ENCODE measurements at places on chromosomes 1 and 21. TPM values are rescaled to one million over a fixed set of nuclear protein-coding genes. Genes with fewer than 3 reads are reported as not detected.

The YARS1 gene
- 115 TPM for total RNA-seq

The KRTAP19-3 gene
- total RNA-seq: not detected

The TSTD1 gene
- 16.5 TPM for total RNA-seq

The CRNN gene
- total RNA-seq: not detected

The KRTAP23-1 gene
- total RNA-seq: not detected

The CFHR4 gene
- total RNA-seq: not detected

The KIF2C gene
- total RNA-seq: 98.7 TPM

The DPT gene
- not detected for total RNA-seq

The TMEM240 gene
- total RNA-seq: 0.87 TPM

The MYOC gene
- not detected for total RNA-seq

The PAPPA2 gene
- not detected for total RNA-seq

The LMO4 gene
- total RNA-seq: 41.5 TPM

The C1orf87 gene
- total RNA-seq: not detected

The ZBTB8B gene
- total RNA-seq: 0.22 TPM

The FAM163A gene
- total RNA-seq: not detected

The TEKT2 gene
- not detected for total RNA-seq

DNA sequence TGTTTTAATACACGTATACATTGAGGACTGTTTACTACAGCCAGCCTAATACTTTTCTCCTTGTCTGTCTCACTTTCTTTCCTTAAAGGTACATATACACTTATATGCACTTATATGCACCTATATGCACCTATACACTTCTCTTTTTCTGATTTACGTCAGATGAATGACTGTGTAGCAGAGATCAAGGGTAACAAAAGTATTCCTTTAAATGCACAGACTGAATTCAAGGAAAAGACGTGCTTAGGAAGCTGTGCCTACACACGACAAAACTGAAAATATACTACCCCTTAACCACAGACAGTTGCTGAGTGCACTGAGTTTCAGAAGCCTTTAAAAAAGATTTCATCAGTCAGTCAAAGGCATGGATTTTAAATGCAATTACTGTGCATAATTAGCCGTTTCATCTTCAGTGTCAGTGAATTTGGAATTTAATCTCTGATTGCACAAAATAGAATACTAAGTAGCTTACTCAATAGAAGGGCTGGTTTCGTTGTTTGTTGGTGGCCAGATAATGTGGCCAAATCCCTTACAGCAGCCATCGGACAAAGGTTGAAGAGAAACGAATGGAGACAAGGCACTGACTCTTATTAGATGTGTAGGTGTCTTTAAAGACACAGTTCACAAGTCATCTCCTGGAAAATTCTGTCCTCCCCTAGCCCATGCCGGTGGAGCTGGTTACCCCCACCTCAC, 38.3 kb upstream of the TARBP1 start:
- DNase-seq: no peak

- DNase-seq: peak; percentile 58
Measured at GRCh38 chr1:9181176-9181906, 52.4 kb upstream of the GPR157 start.

DNA sequence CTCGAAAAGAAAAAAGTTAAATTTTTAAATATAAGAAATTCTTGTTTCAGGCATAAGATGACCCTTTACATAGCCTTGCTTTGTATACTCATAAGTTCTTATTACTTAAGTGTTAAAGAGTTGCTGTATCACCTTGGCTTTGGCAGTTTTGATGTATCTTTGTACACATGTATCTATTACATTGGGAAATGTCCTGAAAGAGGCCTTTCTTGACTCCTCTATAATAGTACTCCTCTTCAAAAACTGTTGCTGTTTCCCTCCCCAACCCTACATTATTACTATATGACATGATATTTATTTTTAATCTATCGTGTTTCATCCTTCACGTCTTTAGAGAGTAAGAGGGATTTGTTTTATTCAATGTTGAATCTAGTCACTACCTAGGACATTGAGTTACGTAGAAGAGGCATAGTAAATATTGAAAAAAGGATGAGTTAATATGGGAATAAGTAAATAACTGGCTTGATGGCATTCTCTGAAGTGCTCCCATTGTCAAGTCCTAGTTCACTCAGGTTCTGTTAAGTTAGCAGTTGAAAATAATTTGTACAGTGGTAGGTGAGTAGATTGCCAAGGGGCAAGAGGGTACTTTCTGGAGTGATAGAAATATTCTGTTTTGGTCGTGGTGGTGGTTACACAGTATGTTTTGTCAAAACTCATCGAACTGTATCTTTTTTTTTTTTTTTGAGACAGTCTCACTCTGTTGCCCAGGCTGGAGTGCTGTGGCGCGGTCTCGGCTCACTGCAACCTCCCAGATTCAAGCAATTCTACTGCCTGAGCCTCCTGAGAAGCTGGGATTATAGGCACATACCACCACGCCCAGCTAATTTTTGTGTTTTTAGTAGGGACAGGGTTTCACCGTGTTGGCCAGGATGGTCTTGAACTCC, 8.2 kb downstream of the THRAP3 start:
- DNase-seq: no peak

DNA sequence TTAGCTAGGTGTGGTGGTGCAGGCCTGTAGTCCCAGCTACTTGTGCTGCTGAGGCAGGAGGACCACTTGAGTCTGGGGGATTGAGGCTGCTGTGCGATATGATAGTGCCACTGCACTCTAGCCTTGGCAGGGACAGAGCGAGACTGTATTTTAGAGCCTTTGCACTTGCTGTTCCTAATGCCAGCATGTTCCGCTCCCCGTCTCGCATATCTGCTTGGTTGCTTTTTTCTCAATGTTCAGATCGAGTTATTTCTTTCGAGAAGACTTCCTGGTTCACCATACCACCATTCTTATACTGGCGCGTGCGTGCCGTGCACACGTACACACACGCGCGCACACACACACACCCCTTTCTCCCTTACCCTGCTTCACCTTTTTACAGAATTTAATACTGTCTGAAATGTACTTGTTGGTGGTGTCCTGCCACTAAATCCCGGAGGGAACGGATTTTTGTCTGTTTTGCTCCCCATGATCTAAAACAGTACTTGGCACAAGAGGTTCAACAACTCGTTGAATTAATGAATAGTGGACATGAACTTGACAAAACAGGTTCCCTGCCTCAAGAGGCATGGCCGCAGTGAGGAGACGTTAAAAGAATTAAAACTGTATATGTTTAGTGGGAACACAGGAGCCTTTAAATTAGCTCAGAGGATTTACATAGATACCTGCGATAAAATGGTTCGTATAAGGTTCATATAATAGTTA, 1.1 kb upstream of the RPRD2 start:
- no peak for DNase-seq

GRCh38 chr1:47507881-47508701, 70.2 kb downstream of the FOXD2 start:
- DNase-seq: peak; percentile 22

GRCh38 chr1:162716123-162716522, 74.4 kb upstream of the HSD17B7 start:
- no peak for DNase-seq

- no peak for DNase-seq
Measured at GRCh38 chr1:240824238-240824637, 212.3 kb upstream of the GREM2 start.

- DNase-seq: no peak
Measured at GRCh38 chr1:198346178-198346577, 189.4 kb downstream of the NEK7 start.

- DNase-seq: peak; percentile 86
Measured at GRCh38 chr1:6052543-6053205, 7.0 kb downstream of the KCNAB2 start.

GRCh38 chr21:29209696-29210095, 79.3 kb downstream of the MAP3K7CL start:
- DNase-seq: no peak

- DNase-seq: peak; percentile 17
Measured at GRCh38 chr1:205287767-205288559, 33.6 kb downstream of the NUAK2 start.

GRCh38 chr1:31617218-31617915, at the start of gene HCRTR1:
Gene HCRTR1, plus strand, starts transcription at chr1:31617689. Its CDS starts 1,504 bp downstream, at chr1:31619193.
- no peak for DNase-seq

DNA sequence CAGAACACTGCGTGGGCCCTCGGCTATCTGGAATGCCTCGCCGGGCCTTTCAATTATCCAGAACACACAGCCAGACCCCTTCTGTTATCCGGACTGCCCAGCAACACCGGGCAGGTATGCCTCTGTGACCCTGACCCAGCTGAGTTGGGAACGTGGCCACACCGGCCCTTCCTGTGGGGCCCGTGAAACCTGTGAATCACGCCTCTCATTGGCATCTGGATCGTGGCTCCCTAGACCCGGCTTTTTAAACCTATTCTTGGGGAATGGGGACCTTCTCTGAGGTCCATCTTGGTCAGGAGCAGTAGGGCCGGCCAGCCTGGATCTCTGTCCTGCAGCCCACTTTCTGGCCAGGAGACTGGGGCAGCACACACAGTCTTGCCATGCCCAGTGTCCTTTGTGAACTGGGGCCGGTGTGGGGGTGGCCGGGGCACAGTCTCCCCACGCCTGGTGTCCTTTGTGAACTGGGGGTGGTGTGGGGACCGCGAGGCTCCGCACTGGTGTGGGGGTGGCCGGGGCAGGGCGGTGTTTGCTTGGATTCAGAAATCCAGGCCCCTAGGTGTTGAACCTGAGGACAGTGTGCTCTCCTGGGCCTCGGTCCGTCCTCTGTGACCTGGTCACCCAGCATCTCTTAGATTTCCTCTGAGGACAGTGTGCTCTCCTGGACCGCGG, 11.1 kb downstream of the COL18A1 start:
- no peak for DNase-seq

DNA sequence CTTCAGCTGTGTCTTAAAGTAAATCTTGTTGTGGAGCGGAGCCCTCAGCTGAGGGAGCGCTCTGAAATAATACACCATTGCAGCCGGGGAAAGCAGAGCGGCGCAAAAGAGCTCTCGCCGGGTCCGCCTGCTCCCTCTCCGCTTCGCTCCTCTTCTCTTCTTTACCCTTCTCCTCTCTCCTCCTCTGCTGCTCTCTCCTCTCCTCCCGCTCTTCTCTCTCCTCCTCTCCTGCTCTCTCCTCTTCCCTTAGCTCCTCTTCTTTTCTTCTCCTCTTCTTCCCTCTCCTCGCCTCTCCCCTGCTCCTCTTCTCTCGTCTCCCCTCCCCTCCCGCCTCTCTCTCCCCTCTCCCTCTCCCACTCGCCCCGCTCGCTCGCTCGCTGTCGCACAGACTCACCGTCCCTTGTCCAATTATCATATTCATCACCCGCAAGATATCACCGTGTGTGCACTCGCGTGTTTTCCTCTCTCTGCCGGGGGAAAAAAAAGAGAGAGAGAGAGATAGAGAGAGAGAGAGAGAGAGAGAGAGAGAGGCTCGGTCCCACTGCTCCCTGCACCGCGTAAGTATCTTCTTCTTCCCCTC, at the start of gene PROX1:
Gene PROX1, plus strand, starts transcription at position 47 of the 580 bp plus-strand sequence. CDS start 8,563 bp downstream, outside the sequence.
- peak; percentile 82 for DNase-seq

DNA sequence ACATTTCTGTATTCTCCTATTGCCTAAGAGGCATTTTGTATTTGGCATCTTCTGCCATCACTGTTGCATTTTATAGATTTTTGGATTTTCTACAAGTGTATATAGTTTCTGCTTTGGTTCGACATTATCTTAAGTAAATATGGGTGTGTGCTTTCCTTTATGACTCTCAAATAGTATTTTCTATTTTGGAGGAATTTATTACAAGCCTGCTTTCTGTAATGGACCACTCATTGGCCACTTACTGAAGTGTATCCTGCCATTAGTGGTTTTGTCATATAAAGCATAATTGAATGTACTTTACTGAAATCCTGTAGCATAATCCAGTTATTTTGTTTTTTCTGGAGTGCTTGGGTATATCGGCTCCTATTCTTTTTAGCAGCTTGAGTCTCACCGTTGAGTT, 184.3 kb downstream of the PATJ start:
- peak; percentile 4 for DNase-seq

DNA sequence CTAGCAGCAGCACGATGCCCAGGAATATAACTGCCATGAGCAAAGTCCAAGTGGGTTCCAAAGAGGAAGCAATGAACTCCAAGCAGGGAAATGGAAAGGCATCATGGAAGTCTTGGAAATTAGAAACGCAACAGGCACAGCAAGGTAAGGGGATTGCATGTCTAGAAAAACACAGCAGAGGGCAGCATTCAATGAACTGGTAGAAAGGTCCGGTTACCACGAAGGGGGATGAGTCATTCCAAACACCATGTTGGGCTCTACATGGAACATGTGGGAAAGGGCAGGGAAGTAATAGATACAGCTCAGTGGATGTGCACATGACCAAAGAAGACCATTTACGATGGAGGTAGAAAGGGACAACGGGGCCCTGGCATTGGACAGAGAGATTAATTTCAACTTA, 36.4 kb downstream of the RXRG start:
- peak; percentile 71 for DNase-seq

DNA sequence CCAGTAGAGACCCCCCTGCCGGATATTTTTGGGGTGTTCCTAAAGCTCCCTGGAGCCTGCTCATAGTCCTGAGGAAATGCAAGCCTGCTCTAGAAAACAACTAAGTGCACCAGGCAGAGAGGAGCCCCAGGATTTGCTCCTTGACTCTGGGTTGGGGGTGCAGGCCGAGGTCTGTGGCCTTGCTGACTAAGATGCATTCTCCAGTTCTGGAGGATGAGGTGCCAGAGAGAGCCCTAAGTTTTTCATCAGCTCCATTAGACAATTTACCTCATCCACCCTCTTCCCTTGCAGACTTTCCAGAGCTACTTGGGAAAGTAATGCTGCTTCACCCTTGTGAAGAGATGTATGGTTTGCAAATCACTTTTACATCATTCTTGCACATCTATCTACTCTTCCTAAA, 9.1 kb downstream of the TUFT1 start:
- DNase-seq: no peak

DNA sequence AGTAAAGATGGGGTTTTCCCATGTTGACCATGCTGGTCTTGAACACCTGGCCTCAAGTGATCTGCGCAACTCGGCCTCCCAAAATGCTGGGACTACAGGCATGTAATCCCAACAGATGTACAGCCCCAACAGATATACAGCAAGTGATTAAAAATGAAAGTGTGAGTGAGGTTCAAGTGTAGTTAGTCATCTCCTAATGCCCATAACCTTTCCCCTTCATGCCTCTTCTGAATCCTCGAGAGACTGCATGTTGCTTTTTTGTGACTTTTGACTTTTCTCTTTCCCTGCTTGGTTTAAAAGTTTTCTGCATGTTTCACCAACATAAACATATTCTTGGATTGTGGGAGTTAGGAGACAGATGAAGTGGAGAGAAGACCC, 31.2 kb downstream of the KCNK2 start:
- no peak for DNase-seq

DNA sequence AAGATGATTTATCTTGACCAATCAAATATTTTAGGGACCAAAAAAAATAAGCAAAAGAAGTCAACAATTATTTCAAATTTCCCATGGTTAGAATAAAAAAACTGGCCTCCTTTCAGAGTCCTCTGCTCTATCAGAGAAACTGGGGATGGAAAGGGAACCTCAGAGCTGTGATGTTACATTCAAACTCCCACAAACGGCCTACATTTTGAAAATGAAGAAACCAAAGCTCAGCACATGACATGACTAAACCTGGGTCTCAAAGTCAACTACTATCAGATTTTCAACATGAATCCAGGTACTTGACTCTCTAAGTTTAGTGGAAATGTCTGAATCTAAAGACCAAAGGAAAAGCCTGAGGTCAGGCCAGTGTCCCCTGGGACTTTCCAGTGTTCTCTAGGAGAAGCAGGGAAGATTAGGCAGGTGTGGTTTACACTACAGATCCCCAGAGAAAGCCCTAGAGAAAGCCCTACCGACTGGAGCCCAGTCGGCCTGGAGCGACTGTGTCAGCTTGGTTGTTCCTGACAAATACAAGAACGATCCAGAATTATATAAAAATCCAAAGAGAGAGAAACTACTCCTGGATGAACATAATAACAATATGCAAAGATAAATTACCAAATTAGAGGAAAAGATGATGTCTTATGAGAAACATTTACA, 24.8 kb downstream of the JAK1 start:
- DNase-seq: no peak

- DNase-seq: no peak
Measured at GRCh38 chr1:153534925-153535241, 908 bp downstream of the S100A6 start.
